Kasumi-1 (cell line): ENCODE measurements at places on chromosomes 2 and 18.

- DNase-seq, result no peak
Measured at GRCh38 chr2:227228061-227228667, 63.7 kb downstream of the COL4A3 start.

DNA sequence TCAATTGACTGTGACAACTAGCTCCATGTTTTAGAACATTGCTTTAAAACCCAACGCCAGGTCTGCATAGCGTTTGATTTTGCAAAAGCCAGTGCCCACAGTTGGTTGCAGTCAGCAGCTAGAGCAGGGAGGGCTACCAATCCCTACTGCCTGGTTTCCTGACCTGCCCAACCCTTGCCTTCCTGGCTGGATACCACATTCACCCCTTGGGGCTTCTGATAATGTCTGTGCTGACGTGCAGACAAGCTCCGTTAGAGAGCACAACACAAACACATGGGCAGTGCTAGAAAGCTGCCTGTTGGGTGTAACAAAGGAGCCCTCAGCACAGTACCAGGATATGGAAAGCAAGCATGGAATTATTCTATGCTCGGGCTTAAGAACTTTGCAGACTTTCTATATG, 71.4 kb upstream of the THSD7B start:
- no peak for DNase-seq

GRCh38 chr2:30074023-30074422, 72.8 kb upstream of the YPEL5 start:
- DNase-seq, result no peak

GRCh38 chr2:46087492-46087891, 209.7 kb upstream of the EPAS1 start:
- no peak for DNase-seq

DNA sequence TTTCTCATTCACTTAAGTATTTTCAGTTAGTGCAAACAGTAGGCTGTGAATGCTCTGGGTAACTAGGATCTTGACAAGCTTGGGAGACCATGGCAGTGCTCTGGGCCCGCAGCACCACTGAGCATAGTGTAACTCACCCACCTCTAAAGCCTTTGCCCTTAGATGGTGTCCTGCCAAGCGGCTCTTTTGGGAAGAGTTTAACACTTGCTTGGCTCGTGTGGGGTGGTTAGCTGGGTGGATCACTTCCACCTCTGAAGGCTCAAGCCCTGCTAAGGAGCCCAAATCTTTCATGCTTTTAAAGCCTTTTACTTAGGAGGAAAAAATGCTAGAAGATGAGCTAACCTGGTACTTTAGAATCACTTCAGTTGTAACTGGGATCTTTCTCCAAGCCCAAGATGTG, 33.9 kb downstream of the PTPN18 start:
- DNase-seq, result no peak

- peak; percentile 20 for DNase-seq
Measured at GRCh38 chr2:12819103-12819475, 102.4 kb downstream of the TRIB2 start.

GRCh38 chr2:102551329-102552096, 67.8 kb upstream of the SLC9A2 start:
- no peak for DNase-seq

DNA sequence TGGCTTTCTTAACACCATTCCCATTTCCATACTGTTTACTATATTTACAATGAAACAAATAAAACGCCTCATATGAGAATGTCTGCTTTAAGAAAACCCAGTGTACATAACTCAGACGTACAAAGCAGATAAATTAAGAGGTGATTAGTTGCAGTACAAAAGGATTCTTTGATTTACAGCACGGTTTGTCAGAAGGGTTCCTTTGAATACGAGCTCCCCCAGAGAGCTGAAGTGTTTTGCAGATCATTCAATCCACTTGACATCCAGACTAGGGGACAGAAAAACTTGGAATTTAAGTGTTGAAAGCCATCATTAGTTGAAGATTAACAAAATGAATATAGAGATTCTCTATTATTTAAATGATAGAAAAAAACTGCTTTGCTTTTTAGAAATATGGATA, 72.5 kb downstream of the RAPGEF4 start:
- no peak for DNase-seq

DNA sequence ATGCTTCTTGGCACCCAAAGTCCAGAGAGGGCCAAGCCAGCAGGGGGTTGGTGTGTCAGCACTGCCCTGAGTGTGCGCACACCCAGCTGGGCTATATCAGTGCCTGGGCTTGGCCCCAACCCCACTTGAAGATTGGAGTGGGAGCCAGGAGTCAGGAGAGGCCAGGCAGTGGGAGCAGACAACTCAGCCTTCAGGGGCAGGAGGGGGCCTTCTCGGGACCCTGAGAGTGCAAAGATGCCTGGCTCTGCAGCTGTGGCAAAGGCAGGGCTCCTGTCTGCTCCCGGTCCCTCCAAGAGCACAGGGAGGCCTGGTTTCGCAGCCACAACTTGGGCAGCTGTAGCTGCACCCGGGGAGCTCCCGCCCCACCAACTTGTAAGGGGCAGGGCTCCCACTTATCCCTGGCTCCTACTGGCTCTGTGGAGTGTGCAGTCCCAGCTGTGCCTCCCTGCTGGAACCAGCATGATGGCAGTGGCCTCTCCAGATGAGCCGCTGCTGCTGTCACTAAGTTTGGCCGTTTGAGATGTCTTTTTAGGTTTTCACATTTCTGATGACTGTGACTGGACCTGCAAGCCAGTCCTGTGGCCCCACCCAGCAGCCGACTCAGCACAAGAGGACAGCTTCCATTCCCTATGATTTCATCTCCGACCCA, 148.8 kb upstream of the HS6ST1 start:
- DNase-seq, result no peak

DNA sequence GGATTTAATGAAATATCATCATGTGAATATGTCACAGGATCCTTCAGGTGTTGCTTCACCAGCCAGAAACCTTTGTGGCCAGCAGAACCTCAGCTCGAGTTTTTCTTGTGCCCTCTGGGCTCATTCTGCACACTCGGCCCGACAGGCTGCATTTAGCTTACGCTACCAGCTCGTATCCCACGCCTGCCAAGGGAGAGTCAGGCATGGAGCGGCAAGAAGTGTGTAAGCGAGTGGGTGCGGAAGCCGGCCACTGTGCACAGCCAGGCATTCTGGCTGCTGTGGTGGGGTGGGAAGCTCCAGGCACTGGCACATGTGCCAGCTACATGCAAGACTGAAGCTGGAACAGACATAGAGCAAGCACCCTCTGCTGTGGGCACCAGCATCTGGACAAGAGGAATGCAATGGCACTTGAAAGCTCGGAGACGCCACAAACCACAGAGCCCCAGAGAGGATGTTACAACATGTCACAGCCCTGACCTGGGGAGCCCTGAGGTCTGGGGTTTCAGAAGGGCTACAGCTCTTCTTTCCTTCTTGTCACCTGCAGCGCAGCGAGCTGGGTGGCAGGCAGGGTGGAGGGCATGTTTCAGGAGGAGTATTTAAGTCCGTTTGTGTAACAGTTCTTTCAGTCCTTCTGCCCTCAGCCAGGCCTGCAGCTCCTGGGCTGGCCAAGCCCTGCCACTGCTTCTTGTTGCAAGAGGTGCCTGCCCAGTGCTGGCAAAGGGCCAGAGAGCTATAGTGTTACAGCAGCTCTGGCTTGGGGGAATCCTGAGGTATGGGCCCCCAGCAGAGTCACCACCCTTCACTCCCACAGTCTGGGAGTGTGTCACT, 257.3 kb upstream of the HNMT start:
- peak; percentile 94 for DNase-seq

GRCh38 chr18:70380915-70381896, 92.4 kb downstream of the SOCS6 start:
- DNase-seq, result peak; percentile 56

DNA sequence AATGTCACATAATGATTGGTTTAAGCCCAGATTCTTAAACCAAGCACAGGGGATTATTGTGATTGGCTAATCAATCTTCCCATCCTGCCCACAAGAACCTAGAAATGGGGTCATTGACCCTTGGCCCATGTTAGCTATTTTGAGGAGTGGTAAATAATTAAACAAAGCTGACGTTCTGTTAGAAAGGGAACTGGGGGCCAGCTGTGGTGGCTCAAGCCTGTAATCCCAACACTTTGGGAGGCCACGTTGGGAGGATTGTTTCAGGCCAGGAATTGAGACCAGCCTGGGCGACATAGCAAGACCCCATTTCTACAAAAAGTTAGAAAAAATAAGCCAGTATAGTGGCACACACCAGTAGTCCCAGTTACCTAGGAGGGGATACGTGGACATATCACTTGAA, 37.8 kb upstream of the PTPN4 start:
- no peak for DNase-seq

DNA sequence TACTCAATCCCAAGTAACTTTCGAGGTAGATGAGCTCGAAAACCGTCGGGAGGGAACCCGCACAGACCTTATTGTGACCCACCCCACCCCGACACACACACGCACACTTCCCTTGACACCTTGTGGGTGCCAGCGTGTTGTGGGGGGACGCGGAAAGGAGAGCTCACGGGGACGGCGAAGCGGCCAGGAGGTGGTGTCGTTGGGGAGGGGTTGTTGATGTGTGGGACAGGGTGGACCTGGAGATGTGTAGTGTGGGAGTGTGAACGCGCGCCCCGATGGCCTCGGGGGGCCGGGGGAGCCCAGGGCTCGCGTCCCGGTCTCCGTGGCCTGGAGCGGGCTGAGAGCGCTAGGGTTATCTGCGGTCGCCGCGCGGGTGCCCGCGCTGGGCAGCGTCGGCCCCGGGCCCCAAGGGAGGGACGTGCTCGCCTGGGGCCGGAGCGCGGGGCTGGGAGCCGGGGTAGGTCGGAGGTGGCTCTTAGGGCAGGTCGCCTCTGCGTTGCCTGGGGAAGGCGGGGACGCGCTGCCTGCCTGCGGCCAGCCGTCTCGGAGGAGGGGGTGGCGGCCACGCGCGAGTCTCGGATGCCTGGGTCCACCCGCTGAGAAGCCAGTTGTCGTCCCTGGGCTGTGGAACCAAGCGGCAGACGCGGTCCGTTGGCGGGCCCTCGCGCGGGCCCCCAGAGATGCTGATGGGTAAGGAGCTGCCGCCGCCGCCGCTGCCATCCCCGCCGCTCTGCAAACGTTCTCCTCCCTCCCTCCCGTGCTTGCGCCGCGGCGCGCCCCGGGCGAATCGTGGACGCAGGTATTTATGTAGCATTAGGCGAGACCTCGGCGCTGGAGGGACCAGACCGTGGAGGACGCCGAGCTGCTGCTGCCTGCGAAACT, 1.6 kb downstream of the KLHL29 start:
- DNase-seq, result no peak

DNA sequence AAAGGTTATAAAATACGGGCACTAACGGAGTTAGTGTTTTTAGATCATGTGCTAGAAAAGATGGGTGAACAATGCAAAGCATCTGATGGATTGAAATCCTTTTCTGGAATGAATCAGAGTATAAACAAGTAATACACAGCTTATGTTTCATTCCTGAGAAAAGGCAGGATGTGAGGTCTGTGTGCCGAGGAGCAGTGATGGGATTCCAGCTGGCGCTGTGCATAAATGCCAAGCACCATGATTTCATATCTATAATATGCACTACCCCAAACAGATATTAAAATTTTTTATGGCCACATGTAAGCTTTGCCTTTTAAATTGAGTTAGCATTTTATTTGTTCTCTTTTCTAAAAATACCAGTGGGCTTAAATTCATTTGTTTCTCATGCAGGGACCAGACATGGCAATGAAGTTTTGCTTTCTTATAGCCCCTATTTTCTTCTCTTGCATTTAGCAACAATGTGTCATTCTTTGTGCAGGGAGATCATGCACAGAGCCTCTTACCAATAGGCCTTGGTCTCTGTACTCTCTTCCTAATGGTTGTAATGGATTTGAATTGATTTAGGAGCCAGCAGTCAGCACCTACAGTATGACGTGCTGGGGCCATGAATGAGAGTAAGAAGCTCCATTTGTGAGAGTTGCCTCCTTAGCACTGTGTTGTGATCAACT, 323.9 kb downstream of the SLC8A1 start:
- DNase-seq, result no peak

DNA sequence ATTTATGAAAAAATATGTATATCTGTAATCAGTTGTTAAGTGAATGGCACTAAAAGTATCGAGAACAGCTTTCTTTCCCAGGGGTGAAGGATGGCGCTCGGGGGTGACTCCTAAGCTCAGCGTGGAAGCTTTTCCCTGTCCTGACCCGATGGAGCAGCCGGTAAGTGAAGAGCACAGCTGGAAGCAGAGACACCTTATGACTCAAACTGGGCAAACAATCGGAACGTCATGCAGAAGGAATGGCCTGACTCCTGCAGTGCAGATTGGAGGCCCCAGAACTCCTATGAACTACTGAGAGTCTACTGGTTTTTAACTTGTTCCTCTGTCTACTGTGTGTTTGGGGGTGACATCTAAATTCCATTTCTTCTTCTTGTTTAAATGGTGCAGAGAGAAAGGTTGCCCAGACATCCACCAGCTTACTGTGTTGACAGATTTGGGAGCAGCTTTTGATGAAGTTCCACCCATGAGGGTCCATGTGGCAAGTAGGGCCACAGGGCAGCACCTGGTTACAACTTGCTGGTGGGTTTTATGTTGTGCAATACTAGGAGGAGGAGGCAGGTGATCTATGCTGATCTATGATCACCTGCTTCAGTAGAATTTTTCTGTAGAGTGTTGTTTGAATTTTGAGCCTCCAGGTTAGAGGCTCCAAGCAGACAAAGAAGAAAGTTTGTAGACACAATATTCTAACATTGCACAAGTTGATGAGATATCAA, 52.8 kb upstream of the TMEM182 start:
- DNase-seq, result no peak

- no peak for DNase-seq
Measured at GRCh38 chr18:74148543-74149070, 284 bp downstream of the TIMM21 start.

- DNase-seq, result peak; percentile 30
Measured at GRCh38 chr2:144490017-144490416, 29.9 kb downstream of the ZEB2 start.

- DNase-seq, result peak; percentile 76
Measured at GRCh38 chr18:68735483-68736343, 20.8 kb upstream of the TMX3 start.

GRCh38 chr2:138090330-138090729, 126.1 kb downstream of the HNMT start:
- peak; percentile 96 for DNase-seq
